Forelimb muscle (tissue), 1 donor: ENCODE measurements at places on chromosomes 16 and 17. TPM values are rescaled to one million over a fixed set of nuclear protein-coding genes. Genes with fewer than 3 reads are reported as not detected.

- no peak for DNase-seq
Observed at GRCh38 chr16:80113873-80114574, 426.8 kb upstream of the DYNLRB2 start.

DNA sequence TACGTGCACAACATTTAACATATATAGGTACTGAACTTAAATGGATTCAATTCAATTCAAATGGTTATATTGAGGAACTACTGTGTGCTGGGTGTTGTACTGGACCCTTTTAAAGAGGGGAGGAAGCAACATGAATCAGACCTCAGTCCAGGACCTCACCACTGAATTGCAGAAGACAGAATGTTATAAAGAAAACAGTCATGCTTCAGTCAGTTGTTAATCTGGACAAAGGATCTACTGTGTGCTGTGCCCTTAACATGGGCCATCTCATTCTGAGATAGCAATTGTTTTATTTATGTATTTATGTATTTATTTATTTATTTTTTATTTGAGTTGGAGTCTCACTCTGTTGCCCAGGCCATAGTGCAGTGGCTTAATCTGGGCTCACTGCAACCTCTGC lies 240.1 kb downstream of the HAPSTR1 start:
- DNase-seq = no peak

- DNase-seq = no peak
Observed at GRCh38 chr16:84069540-84069939, 26.9 kb upstream of the SLC38A8 start.

DNA sequence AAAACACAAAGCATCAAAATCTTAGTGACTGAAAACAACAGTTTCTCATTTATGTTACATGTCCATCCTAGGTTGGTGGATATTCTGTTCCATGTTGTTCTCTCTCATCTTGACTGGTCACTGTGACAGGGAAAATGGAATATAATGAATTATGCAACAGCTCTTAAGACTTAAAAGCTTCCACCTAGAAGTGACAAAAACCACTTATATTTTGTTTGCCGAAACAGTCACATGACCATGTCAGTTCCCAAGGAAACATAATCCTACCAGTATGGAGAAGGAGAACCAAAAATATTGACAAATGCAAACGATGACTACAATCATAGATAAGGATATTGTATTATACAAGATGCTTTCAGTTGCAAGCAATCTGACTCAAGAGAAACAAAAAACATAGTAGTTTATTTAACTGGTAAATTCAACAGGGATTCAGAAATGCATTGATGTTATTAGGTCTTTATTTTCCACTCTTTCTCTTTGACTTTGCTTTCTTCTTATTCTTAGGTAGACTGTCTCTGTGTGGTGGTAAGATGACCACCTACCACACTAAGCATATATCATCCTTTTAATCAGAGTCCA lies 103.8 kb downstream of the SSH2 start:
- DNase-seq = no peak

GRCh38 chr17:50352693-50353599 lies 7.0 kb downstream of the XYLT2 start:
- DNase-seq = no peak

DNA sequence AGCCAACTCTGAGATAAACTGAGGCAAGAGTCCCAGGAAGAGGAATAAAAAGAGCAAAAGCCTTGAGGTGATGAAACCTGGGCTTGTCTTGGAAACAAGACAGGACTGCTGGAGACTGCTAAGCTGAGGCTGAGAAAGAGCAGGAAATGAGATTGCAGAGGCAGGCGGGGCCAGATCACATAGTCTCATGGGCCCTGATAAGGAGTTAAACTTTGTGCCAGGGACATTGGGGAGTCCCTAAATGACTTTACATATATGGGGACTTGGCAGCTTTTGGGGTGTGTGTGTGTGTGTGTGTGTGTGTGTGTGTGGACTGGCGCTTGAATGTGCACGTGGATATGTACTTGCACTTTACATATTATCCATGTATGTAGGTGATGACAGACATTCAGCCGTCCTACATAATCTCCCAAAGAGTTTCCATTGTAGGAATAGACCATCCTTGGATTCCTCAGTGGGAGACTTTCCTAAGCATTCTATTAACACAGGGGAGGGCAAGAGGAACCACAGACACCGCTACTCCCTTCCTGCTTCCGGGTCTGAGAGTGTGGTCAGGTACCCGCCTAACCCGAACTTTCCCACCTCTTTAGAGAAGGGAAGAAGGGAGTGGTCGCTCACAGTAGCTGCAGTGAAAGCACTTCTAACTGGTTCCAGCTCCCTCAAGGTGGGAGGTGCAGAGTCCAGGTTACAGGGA lies 123.1 kb downstream of the LYRM1 start:
- no peak for DNase-seq

Gene GRIN2C
- polyA plus RNA-seq = 0.71 TPM

DNA sequence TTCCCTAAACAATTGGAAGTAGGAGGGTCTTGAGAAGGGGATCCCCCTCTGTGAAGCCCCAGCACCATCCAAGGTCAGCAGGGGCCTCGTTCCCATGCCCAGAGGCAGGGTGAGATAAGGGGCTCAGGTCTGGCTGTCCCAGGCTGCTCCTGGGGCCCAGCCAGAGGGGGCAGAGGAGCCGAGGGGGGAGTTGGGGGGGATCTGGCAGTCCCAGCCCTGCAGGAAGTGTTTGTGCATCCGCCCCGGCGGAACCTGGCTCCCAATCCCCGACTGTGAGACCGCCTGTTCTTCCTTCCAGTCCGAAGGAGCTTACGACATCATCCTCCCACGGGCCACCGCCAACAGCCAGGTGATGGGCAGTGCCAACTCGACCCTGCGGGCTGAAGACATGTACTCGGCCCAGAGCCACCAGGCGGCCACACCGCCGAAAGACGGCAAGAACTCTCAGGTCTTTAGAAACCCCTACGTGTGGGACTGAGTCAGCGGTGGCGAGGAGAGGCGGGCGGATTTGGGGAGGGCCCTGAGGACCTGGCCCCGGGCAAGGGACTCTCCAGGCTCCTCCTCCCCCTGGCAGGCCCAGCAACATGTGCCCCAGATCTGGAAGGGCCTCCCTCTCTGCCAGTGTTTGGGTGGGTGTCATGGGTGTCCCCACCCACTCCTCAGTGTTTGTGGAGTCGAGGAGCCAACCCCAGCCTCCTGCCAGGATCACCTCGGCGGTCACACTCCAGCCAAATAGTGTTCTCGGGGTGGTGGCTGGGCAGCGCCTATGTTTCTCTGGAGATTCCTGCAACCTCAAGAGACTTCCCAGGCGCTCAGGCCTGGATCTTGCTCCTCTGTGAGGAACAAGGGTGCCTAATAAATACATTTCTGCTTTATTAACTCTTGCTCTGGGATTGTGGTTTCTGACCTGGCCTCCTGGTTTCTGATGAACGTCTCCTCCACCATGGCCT lies 14.9 kb downstream of the GPRC5C start:
- no peak for DNase-seq

DNA sequence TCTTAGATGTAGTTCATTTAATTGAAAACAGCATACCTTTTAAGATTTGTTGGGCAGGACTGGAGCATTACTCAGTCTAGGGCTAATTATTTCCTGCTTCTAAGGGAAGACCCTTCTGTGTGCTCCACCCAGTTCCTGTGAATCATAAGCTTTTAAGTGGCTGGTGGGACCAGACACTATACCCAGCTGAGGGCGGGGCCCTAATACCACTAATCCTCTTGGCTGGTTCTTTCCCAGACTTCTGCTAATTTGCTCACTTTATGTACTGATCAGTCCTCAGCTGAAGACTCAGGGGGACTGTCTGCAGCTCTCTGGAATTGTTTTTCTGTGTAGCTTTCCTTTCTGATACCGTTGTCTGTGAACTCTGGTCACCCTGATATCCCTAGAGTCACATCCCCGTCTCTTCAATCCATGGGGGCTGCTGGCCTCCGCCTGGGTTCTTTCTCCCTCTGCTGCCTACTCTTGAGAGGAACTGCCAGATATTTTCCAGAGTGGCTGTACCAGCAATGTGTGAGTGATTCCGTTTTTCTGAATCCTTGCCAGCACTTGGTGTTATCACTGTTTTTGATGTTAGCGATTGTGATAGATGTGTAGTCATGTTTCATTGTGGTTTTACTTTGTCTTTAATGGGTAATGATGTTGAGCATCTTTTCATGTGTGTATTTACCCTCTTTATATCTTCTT lies 35.1 kb downstream of the MFSD11 start:
- no peak for DNase-seq

Gene CPNE2
- 23.4 TPM for polyA plus RNA-seq

GRCh38 chr17:33056399-33057146 lies 64.9 kb downstream of the SPACA3 start:
- DNase-seq = no peak

DNA sequence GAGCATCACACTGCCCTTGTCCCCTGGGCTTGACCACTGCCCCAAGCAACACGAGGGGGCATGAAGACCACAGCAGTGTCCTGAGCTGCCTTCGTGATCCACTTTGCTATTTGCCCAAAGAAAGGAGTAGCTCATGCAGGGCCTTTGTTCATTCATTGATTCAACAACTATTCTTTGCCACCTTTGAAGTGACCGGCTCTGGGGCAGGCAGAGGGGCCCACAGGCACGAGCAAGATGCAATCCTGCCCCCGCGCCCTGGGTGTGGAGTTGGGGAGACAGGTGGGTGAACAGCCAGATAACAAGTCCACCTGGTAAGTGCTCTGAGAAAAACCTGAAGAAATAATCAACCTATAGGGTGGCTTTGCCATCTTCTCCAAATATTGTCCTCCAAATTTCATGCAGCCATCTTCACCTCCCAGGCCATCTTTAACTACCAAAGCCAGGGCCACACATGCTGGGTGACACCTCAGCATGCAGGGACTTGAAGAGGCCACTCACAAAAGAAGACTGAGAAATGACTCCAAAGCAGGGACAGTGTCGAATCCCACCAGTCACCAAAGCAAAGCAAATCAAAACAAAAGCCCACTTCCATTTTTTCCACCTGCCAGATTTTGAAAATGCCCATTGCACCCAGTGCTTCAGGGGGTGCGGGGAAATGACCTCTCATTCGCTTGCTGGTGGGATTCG lies 18.2 kb upstream of the RBFOX3 start:
- DNase-seq = no peak
